ENCODE measurements at places on chromosomes 4 and X.

- peak; percentile 23 for DNase-seq
These were observed at the start of gene ARHGAP4 for GRCh38 chrX:153925739-153926551. Gene ARHGAP4 (minus strand): TSS chrX:153926264. CDS start chrX:153926202, 62 bp downstream.

DNA sequence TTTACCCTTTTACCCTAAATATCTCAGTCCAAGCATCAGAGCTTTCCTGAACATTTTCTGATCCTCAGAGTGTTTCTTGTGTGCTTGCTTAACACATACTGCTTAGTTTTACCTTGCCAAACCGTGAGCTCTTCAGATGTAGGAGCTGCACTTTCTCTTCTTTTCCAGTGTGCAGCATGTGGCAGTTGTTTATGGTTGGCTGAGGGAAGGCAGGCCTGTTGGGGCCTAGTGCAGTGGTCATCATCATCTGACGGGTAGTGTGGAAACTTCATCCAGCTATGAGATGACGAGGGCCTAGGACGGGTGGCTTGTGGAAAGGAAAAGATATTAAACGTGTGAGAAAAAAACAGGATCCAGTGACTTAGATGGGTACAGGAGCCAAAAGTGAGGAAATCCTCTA is 21.5 kb downstream of the VBP1 start:
- DNase-seq, result no peak

- no peak for DNase-seq
These were observed 24.1 kb downstream of the FAT4 start for GRCh38 chr4:125338814-125339213.

DNA sequence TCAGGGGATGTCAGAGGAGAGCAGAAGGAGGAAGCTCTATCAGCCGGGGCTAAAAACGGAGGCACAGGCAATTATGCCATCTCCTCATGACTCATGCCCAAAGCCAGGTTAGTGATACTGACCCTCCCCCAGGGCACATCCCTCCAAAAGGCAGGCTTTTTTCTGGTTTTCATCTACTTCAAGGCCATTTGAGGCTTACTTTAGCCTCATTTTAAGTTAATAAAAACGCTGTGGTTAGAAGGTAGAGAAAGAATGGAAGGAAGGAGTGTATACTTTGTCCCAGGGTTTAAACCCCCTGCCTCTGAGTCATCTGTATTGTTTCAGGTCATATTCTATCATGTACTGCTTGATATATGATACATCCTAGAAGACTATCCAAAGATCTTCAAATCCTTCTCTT is 89.7 kb upstream of the NDP start:
- no peak for DNase-seq

DNA sequence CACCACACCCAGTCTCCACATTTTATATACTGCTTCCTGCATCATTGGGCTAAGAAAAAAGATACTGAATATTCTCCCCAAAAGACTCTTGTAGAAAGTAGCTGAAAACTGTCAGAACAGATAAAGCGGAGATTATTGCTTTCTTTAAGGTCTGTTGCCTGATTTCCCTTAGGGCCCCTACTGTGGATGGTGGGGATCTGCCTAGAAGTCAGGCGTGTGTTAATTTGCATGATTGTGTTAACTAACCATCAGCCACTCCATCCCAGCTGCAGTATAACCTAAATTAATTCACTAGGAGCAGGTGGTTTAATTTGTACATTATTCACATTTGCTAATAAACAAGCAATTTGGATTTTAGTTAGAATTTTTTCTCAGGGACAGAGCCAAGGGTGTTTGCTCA is 360.3 kb downstream of the FBXW7 start:
- no peak for DNase-seq

GRCh38 chr4:103429283-103429682 is 231.1 kb upstream of the CENPE start:
- no peak for DNase-seq

DNA sequence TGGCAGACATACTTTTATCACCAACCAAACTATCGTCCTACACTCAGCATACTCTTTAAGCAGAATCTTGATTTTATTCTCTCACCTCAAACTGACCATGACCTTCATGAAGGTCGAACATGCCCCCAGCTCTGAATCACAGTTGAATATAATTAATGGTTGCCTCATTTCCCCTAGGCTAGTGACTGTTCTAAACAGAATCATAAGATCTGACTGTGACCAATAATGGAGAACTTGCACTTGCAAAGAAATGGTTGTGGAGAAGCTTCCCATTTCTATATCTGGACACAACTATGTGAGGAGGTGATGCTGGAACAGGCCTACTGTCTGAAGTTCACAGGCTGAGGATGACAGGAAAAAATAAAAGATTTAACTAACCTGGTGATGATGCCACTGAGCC is 85.1 kb downstream of the PDGFC start:
- DNase-seq, result no peak

DNA sequence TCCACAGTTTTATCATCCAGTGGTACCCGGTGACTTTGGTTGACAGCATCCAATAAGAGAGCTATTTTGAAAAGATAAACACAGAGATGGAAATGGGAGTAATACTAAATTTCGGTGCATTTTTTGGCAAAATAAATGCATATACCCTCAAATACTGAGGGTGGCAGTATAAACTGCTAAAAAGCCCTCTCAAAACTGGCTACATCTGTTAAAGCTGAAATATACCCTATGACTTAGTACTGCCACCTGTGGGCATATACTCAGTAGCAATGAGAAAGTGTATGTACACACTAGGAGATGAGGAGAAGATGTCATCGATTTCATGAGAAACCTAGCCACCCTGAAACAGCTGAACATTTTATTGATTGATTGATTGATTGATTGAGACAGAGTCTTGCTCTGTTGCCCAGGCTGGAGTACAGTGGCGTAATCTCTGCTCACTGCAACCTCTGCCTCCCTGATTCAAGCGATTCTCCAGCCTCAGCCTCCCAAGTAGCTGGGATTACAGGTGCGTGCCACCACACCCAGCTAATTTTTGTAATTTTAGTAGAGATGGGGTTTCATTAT is 12.2 kb upstream of the TMEM128 start:
- DNase-seq, result peak; percentile 80

DNA sequence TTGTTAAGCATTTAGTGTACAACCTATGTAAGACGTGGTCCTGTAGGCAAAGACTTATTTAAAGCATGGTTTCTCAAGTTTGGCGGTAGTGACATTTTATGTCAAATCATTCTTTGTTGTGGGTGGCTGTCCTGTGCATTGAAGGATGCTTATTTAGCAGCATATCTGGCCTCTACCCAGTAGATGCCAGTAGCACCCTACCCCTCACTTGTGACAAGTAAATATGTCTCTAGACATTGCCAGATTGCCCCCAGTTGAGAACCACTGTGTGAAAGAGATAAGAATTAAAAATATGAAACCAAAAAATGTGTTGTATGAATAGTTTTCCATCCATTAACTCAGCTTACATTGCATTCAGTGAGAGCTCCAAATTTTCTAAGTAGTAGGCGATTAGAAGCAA is 25.5 kb downstream of the MMAA start:
- DNase-seq, result no peak

DNA sequence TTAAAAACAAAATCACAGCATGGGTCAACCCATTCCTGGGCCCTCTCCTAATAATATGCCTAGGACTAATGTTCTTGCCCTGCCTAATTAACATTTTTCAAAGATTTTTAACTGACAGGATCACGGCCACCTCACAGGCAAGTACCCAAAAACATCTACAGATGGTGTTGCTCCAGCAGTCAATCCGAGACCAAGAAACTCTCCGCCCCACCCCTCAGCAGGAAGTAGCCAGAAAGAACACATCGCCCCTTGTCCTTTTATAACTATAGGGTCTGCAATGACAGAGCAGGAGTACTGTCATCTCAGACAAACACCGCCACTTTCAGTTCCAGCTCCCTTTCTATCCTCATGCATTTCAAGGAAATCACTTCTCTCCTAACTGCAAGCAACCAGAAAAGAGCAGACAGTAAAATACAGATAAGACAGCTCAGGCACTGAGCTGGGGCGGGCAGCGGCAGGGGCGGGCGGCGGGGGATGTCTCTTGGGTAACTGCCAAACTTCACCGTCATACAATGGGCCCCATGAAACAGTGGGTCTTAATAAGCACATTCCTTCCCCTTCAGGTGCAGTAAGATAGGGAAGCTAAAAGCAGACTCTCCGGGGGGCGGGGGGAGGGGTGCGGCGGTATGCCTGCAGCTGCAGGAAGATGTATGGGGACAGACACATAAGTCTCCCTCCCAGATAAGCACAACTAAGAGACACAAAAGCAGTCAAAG is 67.4 kb downstream of the ZNF182 start:
- no peak for DNase-seq

DNA sequence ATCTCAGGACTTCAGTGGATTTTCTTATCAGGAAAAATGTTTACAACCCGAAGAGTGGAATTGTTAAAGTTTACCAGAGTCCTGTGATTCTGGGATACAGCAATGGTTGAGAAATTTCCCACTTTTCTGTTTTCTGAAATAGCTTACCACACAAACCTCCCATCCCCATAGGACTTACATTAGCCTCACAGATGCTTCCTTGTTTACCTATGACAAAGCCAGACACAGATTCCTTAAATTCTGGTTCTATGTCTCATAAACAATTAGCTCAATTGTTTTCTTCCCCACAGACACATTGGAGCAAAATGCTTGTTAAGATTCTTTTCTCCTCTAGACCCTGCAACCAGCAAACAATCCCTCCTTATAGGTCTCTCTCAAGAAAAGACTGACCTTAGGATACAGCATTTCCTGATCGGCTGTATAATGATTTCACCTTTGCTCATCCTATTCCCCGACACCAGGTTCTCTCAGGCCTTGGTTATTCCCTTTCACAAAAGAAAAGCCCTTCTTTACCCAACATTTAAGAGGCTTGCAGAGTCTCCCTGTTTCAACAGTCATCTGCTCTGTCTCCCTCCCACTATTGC is 886.2 kb downstream of the ARAP2 start:
- no peak for DNase-seq

GRCh38 chr4:22970665-22971064 is 277.9 kb downstream of the GBA3 start:
- no peak for DNase-seq

GRCh38 chr4:76867880-76868655 is 29.9 kb downstream of the SOWAHB start:
- no peak for DNase-seq

GRCh38 chrX:108590496-108590895 is 145.9 kb downstream of the IRS4 start:
- DNase-seq, result no peak

GRCh38 chr4:105277702-105278101 is 131.0 kb downstream of the TET2 start:
- no peak for DNase-seq

GRCh38 chrX:134883137-134883700 is 107.6 kb upstream of the SMIM10 start:
- no peak for DNase-seq

- no peak for DNase-seq
These were observed 661.5 kb upstream of the EPHA5 start for GRCh38 chr4:66331761-66332160.

DNA sequence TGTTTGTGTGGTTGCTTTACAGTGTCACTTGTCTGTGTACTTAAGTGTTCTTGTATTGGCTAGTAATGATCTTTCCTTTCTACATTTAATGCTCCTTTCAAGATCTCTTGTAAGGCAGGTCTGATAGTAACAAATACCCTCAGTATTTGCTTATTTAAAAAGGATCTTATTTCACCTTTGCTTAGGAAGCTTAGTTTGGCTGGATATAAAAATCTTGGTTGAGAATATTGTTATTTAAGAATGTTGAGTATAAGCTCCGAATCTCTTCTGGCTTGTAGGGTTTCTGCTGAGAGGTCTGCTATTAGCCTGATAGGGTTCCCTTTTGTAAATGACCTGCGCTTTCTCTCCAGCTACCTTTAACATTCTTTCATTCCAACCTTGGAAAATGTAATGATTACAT is 35.7 kb downstream of the LCORL start:
- DNase-seq, result no peak

DNA sequence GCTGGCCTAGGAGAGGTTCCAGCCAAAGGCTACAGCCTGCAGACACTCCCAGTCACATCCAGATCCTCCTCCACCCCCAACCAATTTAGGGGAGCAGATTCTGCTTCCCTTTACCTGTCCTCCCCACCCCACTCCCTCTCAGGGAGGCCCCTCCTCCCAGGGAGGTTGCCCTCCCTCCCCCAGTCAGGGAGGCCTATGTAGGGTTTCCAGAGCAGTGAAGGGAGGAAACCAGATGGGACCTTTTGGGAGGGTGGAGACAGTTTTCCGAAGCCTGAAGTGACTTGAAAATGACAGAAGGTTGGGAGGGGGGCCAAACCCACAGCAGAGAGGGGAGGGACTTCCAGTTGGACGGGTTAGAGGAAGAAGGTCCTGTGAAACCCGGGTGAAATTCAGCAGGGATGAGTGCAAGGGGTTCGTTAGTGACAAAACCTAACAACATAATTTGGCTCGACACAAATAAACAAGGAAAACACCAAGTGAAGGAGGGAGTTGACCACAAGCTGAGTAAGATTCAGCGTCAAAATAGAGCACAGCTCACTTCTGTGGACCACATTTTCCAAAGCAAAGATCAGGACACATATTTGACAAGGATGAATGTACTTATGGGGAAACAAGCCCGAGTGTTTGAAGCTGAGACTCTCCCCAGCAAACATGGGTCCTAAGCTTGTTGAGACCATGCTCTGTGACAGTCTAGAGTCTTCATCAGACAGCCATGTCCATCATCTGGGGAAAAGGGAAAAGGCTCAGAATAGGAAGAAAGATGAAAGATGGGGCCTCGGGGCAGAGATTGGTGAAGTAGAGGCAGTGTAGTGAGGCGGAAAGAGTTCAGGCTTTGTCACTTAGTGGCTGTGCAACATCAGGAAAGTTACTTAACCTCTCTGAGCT is 46.4 kb downstream of the PRPS1 start:
- peak; percentile 78 for DNase-seq

DNA sequence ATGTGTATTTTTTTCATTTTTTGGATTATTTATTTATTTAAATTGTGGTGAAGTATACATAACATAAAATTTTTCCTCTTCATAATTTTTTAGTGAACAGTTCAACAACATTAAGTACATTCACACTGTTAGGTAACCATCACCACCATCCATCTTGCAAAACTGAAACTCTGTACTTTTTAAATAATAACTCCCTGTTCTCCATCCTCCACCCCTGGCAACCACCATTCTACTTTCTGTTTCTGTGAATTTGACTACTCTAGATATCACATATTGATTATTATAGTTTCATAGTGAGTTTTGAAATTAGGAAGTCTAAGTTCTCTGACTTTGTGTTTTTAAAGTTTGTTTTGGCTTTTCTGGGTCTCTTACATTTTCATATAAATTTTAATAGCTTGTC is 89.3 kb upstream of the STX18 start:
- DNase-seq, result no peak

DNA sequence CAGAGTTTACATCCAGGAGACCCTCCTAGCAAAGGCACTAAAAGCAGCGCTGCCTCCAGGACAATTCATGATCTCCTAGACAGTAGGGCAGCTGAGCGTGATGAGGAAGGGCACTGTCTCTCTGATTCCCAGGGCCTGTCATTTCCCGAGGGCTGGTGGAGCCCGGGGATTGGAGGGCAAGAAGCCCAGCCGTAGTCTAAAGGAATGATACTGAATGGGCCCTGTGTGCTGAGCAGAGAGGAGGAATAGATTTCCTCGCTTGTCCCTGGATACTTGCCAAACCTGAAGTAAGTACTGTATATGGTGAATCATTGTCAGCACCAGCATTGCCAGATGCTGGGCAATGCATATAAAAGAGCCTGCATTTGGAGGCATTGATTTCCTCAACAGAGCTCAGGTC is 88.0 kb upstream of the SLITRK2 start:
- DNase-seq, result no peak

- no peak for DNase-seq
These were observed 18.5 kb upstream of the CXCL3 start for GRCh38 chr4:74056858-74057562.
